H1 (cell line): ENCODE measurements at places on chromosomes 2 and 18. TPM values are rescaled to one million over a fixed set of nuclear protein-coding genes. Genes with fewer than 3 reads are reported as not detected.

GRCh38 chr2:55010915-55011314 lies 39.3 kb downstream of the RTN4 start:
- no peak for DNase-seq

Gene COL6A3
- 3.4 and 3.5 TPM in 2 replicates for total RNA-seq

DNA sequence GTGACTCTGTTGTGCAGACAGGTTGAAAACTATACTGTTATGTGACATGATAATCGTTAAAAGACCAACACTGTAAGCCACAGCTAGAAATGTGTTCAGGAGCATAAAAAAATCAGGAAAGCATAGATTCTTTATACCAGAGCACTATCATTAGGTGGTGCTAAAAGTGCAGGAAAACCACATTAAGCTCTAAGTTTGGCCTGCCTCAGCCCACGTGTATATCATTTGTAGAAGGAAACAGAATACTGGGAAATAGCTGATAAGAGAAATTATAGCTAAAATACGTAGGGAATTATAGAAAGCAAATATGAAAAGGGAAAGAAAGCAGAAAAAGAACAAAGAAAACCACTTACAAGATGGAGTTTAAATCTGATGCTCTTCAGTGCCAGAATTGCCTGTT lies 26.5 kb upstream of the C2orf74 start:
- DNase-seq, result no peak

GRCh38 chr2:23513872-23514793 lies 129.2 kb downstream of the KLHL29 start:
- no peak for DNase-seq

GRCh38 chr2:126824663-126825062 lies 74.0 kb upstream of the TEX51 start:
- no peak for DNase-seq
